Suprapubic skin (tissue), 4 donors: ENCODE measurements at places on chromosomes 5 and 9.

DNA sequence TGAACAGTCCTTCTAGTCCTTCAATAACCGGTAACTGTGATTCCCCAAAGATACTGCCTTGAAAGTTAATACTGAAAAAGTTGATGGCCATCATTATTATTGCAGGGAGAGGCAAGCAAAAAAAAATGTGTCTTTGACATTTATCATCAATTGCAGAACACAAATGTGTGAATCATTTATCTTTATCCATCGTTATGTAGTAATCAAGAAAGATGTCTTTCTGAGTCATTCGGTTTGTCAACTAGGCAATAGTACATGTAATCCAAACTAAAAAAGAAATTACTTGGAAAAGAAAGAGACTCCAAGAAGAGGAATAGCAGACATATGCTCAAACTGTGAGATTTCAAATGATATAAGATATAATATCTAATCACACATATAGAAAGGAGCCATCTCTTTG is 473.0 kb downstream of the CETN3 start:
- no peak for DNase-seq

DNA sequence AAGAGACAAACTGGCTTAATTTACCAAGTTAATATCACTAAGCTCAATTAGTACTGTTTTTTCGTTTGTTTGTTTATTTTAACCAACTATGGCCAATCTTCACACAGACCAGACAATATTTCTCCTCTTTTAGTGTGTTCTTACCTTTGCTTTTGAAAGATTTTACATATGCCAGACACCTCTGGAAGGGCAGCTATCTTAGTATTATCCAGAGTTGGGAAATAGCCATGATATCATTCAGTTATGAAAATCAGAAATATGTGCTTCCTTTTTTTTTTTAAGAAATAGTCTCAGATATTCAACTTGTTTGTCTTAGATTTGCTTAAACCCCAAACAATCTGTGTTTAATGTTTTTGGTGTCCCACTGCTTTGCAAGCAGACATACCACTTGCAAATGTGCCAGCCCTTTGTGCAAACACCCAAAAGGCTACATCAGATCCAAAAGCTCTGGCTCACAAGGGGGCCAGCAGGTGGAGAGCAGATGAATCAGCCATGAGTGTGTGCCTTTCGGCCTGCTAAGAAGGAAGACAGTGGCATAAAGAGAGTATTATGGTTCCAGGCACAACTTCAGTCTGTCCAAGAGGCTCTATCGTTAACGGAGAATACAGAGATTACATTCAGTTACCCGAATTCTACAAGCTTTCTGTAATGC is 147.6 kb downstream of the EFNA5 start:
- DNase-seq: no peak

GRCh38 chr5:7794823-7795222 is 56.1 kb downstream of the CFAP90 start:
- DNase-seq: no peak

- DNase-seq: no peak
Measured at GRCh38 chr9:69433392-69433791, 108.4 kb downstream of the ENTREP1 start.

DNA sequence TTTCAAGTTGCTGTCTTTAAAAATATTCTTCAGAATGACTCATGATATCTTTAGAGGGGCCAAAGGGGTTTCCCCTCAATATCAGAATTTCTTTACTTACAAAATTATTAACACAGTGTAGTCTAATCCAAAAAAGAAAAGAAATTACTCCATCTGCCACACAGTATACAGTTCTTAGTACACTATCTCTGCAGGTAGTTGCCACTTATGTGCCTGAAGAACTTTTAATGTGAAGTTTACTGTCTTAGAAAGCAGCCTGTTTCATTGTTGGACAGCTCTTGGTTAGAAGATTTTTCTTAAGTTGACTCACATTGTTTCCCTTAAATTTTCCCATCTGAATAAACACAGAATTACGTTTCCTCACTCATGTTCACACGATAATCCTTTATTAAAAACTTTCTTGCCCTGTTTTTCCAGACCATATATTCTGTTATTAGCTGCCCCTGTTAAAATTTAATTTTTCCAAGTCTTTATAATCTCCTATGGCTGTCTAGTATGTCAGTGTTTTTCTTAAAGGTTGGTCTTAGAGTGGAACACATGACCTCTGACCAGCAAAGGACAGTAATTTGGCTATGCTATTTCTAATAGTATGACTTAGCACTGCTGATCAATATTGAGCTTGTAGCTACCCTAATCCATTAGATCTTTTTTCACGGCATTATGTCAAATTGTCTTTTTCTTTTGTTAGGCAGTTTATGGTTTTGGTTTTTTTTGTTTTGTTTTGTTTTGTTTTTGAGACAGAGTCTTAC is 21.8 kb upstream of the FKTN start:
- DNase-seq: no peak

DNA sequence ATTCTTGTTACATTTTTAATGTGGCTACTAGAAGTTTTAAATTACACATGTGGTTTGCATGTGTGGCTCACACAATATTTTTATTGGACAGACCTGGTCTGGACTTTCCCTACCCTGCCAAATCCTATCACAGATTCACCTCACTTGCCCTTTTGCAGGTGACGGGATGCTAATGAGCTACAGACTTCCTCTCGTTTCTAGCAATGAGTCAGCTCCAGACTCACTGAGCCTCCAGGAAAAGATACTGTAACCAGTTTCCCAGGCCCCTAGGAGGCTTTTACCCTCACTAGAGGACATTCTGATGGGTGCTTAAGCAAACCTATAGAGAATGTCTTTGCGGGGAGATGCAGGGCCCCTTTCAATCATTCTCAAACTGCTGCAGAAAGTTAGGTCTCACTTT is 135.4 kb downstream of the WDR41 start:
- no peak for DNase-seq

- DNase-seq: no peak
Measured at GRCh38 chr5:63262185-63262981, 683.8 kb downstream of the LRRC70 start.

- DNase-seq: no peak
Measured at GRCh38 chr5:125148076-125148475, 401.6 kb upstream of the ZNF608 start.

- DNase-seq: no peak
Measured at GRCh38 chr5:91144491-91145332, 238.4 kb downstream of the ARRDC3 start.

DNA sequence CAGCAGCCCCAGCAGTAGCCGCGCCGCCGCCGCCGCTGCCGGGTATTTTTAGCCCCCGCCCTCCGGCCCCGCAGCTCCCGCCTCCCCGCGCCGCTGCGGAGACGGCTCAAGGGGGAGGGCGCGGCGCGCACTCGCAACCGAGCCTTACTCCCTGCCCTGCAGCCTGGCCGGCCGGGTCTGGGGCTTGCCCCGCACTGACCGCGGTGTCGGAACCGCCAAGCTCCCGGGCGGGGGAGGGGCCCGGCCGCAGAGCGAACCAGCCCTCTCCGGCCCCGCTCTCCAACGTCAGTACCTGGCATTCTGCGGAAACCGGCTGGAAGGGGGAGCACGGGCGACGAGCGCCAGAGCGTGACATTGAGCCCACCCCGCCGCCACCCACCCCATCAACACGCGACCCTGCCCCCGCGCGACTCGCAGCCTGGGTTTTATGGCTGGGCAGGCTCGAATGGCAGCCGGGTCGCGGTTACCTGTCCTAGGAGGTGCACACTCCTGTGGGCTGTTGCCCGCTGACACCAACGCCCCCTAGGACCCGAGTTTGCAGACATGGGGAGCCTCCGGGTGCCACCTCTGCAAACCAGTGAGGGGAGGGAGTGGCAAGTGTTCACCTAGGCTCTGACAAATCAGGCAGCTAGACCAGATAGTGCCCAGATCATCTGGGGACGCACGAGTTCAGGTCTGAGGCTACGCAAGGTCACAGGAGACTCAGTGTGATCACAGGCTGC is at the start of gene ACSL6:
Gene ACSL6 (minus strand): TSS at position 37 of the 722 bp plus-strand sequence. CDS start 105 bp downstream, outside the sequence.
- DNase-seq: peak; percentile 74

DNA sequence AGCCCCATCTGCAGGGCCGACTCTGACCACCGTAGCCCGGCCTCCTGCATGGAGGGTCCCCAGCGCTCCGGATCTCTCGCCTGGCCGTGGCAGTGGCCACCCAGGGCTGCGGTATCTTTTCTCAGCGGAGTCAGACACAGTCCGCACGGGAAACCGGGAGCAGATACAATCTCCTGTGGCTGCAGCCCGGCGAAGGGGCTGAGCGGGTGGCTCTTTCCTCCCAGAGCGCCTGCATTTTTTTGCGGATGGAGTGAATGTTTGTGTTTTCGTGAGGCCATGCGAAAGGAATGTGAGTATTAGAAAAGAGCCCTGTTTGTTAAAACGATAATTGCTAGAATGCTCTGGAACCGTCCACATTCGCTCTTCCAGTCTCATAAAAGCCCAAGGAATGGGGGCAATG is 53.4 kb upstream of the PTCH1 start:
- no peak for DNase-seq

- DNase-seq: no peak
Measured at GRCh38 chr5:132591145-132591544, 34.4 kb downstream of the RAD50 start.

DNA sequence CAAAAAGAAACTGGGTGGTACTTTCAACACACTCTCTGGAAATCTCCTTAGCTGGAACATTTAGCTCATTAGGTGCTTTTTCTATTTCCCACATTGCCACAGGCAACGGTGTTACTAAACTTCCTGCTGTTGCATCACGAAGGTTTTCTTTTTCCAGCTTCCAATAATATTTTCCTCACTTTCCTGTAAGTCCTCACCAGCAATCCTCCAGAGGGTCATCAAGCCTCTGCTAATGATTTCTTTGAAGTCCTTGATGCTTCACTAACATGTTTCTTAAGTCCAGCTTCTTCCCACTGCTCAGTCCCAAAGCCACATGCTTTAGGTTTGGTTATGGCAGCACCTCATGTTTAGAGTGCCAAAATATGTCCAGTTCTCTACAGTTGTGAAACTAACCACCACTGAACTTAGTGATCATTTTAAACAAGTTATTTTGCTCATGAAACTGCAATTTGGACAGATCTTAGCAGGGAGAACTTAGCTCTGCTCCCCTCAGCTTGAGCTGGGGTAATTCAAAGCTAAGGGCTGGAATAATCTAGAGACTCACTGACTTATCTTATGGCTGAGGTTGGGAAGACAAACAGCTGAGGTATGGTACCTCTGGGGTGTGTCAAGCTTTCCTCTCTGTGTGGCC is 39.9 kb upstream of the RETREG1 start:
- DNase-seq: no peak

GRCh38 chr5:83745816-83746215 is 25.2 kb upstream of the HAPLN1 start:
- no peak for DNase-seq

DNA sequence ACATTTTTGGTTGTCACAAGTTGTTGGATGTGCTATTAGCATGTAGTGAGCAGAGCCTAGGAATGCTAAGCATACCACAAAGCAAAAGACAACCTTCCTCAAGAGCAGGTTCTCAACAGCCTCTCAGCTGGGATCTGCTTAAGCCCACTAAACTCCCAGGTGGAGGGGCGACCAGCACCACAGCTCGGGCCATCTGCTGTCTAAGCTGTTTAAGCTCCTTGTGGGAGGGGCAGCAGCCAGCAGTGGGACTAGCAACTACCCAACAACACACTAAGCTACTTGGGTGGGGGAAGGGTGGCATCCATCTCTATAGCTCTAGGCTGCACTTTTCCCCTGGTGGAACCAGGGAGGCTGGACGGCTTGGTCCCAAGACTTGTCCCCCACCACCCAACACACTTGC is 1052.7 kb upstream of the ARRDC3 start:
- no peak for DNase-seq

- DNase-seq: no peak
Measured at GRCh38 chr9:79756414-79756813, 184.6 kb downstream of the TLE4 start.

- DNase-seq: no peak
Measured at GRCh38 chr9:87107072-87107471, 159.8 kb upstream of the GAS1 start.

DNA sequence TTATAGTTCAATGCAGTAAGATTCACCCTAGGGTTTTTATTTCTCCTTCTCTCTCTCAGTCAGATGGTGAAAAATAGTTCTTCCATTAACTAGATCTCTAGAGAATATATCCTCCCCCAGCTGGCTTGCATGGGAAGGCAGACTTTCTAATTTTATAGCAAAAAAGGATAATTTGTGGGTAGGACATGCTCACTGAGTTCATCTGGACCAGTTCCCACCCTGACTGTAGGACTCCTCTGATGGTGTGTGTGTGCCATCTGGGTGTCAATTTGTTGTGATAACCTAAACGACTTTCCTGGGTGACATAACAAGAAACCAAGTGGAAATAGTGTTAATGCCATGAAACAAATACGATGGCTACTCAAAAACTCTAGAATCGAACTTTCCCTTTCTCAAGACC is 44.9 kb downstream of the APBA1 start:
- DNase-seq: no peak

- no peak for DNase-seq
Measured at GRCh38 chr5:90612919-90613318, 54.3 kb downstream of the ADGRV1 start.

GRCh38 chr9:87206064-87206661 is 258.9 kb upstream of the GAS1 start:
- no peak for DNase-seq

DNA sequence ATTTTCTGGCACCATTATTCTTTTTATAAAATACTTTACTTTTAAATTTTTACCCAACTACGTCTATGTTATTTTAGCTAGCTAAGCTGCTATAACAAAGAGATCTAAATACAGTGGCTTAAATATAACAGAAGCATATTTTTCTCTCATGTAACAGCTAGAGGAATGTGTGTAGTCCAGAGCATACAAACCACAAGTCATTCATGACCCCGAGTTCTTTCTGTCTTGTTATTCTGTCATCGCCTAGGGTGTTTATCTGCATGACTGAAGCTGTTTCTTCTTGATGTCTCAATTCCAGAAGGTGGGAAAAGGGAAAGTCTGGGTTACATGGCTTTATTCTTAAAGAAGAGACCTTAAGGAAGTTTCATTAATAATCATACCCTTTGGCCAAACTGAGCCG is 136.9 kb upstream of the RFX3 start:
- DNase-seq: no peak

DNA sequence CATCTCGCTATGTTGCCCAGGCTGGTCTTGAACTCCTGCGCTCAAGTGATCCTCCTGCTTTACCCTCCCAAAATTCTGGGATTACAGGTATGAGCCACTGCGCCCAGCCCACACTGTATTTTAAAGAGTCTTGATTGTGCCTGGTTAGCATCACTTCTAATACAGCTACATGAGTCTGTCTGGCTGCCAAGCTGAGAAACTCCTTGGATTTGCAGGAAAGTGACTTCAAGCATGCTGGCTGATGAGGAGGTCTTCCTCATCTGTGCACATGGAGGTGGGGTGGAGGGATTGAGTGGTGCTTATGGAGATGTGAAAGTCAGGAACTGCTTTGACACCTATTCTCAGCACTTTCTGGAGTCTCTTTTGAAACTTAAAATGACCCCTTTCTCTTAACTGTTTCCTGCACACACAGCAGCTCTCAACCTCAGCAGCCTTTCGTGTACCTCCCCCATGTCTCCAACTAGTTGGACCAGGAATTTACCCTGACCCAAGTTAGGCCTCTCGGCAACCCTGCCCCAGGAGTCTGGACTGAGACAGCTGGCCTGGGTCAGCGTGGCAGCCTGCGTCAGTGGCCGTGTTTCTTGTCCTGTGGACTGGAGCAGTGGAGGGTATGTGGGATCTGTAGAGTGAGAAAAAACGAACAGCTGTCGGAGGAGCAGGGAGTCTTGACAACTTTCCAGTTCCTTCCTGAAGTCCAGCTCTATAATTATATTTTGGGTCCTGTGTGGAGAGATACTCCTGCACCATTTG is 72.5 kb downstream of the ACER2 start:
- no peak for DNase-seq
